ENCODE measurements at places on chromosomes 4 and X. TPM values are rescaled to one million over a fixed set of nuclear protein-coding genes. Genes with fewer than 3 reads are reported as not detected.

The IQCM gene
- total RNA-seq: not detected

The ARHGEF38 gene
- total RNA-seq: not detected

The GDPD2 gene
- total RNA-seq: not detected

The SAP30 gene
- total RNA-seq: 28.2 TPM

The HPGD gene
- 0.20 TPM for total RNA-seq

The NDST4 gene
- not detected for total RNA-seq

The CENPC gene
- total RNA-seq: 9.3 TPM

The GPC4 gene
- total RNA-seq: 3.5 TPM

The IGFBP7 gene
- total RNA-seq: 2,245 TPM

The APELA gene
- total RNA-seq: not detected

The FATE1 gene
- total RNA-seq: not detected

The SPARCL1 gene
- 0.17 TPM for total RNA-seq

The MND1 gene
- 0.79 TPM for total RNA-seq

The ELF4 gene
- 13.4 TPM for total RNA-seq

The GLRA3 gene
- not detected for total RNA-seq

The IL3RA gene
- total RNA-seq: not detected

The ARHGAP36 gene
- total RNA-seq: not detected

The HTRA3 gene
- 5.4 TPM for total RNA-seq

The TRMT10A gene
- 7.4 TPM for total RNA-seq

The PPARGC1A gene
- total RNA-seq: 0.13 TPM

The PNMA6A gene
- total RNA-seq: 3.3 TPM

The SLC26A1 gene
- 0.30 TPM for total RNA-seq

The PLAC8 gene
- not detected for total RNA-seq

The GAB3 gene
- 2.7 TPM for total RNA-seq

The SEC24D gene
- total RNA-seq: 133 TPM

The PPEF1 gene
- 0.26 TPM for total RNA-seq

The NAT8L gene
- total RNA-seq: 0.13 TPM

The DDIT4L gene
- total RNA-seq: 5.0 TPM

The ARR3 gene
- not detected for total RNA-seq

Measured in smooth muscle cell of the pulmonary artery (primary cell).